Calu3 (cell line): ENCODE measurements at places on chromosomes 5 and 9. TPM values are rescaled to one million over a fixed set of nuclear protein-coding genes. Genes with fewer than 3 reads are reported as not detected.

GRCh38 chr5:61311836-61312808 lies 19.9 kb upstream of the ZSWIM6 start:
- no peaks in the 10 kb centered on the region for H3K27me3 ChIP-seq
- no peak overlapping the region for H3K4me3 ChIP-seq
- H3K4me1 ChIP-seq = peaks cover 43% of the 10 kb centered on the region

- peaks cover 58% of the 10 kb centered on the region for H3K4me1 ChIP-seq
- H3K27ac ChIP-seq = peak overlapping the region; percentile 66
These were observed 653.7 kb downstream of the NR2F1-AS1 start for GRCh38 chr5:92927291-92927778.

GRCh38 chr9:75414371-75415160 lies 326.3 kb downstream of the OSTF1 start:
- peaks cover 49% of the 10 kb centered on the region for H3K27me3 ChIP-seq
- no peaks in the 10 kb centered on the region for H3K4me1 ChIP-seq
- H3K36me3 ChIP-seq = no peaks in the 10 kb centered on the region
- no peak for DNase-seq
- no peak overlapping the region for H3K4me3 ChIP-seq

DNA sequence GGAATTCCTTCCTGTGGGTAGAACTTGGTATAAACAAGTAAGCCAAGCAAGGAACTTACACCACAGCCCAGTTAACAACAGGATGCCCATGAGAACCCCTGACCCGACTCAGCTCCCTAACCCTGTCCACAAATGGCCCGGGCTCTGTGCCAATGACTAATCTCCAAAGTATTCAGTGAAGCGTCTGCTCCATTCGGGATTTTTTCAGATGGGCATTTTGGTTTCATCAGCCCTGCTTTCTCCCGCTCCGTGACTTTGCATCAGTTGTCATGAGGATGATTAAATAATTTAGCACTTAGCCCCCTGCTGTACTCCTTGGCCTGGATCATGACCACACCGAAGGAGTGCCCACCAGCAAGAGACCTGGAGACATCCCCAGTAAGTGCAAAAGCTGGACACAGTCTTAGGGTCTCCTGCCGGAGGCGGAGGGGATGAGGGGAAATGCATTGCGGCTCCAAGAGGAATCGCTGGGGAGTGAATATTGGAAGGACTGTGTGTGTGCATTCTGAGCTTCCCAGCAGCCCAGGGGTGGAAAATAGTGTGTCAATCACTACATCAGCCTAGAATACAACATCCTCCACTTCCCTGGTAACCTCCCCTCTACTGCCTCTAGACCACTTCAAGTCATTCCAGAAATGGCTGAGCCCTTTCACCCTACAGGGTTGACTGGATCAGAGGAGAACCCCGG lies 41.4 kb upstream of the DNAH5 start:
- H3K27me3 ChIP-seq = no peaks in the 10 kb centered on the region
- H3K36me3 ChIP-seq = no peaks in the 10 kb centered on the region
- no peak overlapping the region for H3K4me3 ChIP-seq
- peak; percentile 77 for DNase-seq
- peaks cover 23% of the 10 kb centered on the region for H3K4me1 ChIP-seq

- no peaks in the 10 kb centered on the region for H3K27me3 ChIP-seq
- H3K4me1 ChIP-seq = peaks cover 35% of the 10 kb centered on the region
- H3K36me3 ChIP-seq = peaks cover 8% of the 10 kb centered on the region
- peak; percentile 70 for DNase-seq
- no peak overlapping the region for H3K27ac ChIP-seq
These were observed 31.1 kb upstream of the FGF1 start for GRCh38 chr5:142716963-142717362.

GRCh38 chr9:69149321-69149807 lies 24.7 kb upstream of the TJP2 start:
- DNase-seq = no peak
- H3K4me1 ChIP-seq = peaks cover 9% of the 10 kb centered on the region
- peaks cover 20% of the 10 kb centered on the region for H3K36me3 ChIP-seq
- H3K27ac ChIP-seq = no peak overlapping the region

DNA sequence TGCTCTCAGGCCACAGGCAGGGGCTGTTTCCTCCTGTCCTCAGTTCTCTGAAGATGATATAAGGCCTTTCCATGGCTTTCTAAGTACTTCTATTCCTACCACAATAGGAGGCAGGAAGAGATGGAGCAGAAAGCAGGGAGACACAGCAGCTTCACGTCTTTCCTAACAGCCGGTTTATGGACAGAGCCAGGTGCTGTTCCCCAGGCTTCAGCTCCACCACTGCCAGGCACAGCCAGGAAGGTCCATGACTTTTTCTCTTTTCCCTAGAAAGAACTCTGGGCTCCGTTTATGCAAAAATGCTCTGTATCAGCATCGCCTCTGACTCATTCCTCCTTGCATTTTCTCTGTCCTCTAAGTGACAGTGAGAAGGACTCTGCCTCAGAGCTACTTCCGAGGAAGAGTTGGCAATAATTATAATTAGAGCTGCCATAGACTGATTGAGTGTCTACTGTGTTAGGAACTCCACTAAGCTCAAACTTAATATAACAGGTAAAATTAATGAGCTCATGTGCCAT lies 478.5 kb downstream of the RASEF start:
- no peaks in the 10 kb centered on the region for H3K27me3 ChIP-seq
- no peaks in the 10 kb centered on the region for H3K36me3 ChIP-seq
- no peak overlapping the region for H3K27ac ChIP-seq
- H3K4me3 ChIP-seq = no peak overlapping the region
- no peaks in the 10 kb centered on the region for H3K4me1 ChIP-seq
- DNase-seq = no peak

DNA sequence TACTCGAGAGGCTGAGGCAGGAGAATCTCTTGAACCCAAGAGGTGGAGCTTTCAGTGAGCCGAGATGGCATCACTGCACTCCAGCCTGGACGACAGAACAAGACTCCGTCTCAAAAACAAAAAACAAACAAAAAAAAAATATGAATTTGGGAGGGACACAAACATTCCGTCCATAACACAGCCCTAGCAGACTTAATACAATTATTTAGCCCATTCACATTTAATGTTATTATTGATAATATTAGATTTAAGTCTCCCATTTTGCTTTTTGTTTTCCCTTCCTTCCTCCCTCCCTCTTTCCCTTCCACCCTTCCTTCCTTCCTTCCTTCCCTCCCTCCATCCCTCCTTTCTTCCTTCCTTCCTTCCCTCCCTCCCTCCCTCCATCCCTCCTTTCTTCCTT lies 4.6 kb upstream of the CCNI2 start:
- no peak overlapping the region for H3K27ac ChIP-seq
- DNase-seq = no peak
- no peak overlapping the region for H3K4me3 ChIP-seq
- H3K27me3 ChIP-seq = no peaks in the 10 kb centered on the region
- H3K4me1 ChIP-seq = peaks cover 15% of the 10 kb centered on the region
- H3K36me3 ChIP-seq = peaks cover 10% of the 10 kb centered on the region

- H3K4me1 ChIP-seq = no peaks in the 10 kb centered on the region
- no peak overlapping the region for H3K27ac ChIP-seq
- DNase-seq = no peak
- H3K36me3 ChIP-seq = no peaks in the 10 kb centered on the region
- H3K27me3 ChIP-seq = peaks cover 92% of the 10 kb centered on the region
- no peak overlapping the region for H3K4me3 ChIP-seq
These were observed 294.8 kb downstream of the GADD45G start for GRCh38 chr9:89899573-89899972.

MED22 gene
- total RNA-seq = 24.4 and 27.6 TPM in 2 replicates

LCN9 gene
- not detected in 2 replicates for total RNA-seq

TLE1 gene
- 46.1 and 46.2 TPM in 2 replicates for total RNA-seq

MAMDC2 gene
- total RNA-seq = 0.26 and 0.29 TPM in 2 replicates

JAKMIP2 gene
- not detected in 2 replicates for total RNA-seq

MYMK gene
- total RNA-seq = not detected in 2 replicates

ARHGEF28 gene
- 79.3 and 92.0 TPM in 2 replicates for total RNA-seq

MAPK9 gene
- total RNA-seq = 63.3 and 65.4 TPM in 2 replicates
